ENCODE measurements at places on chromosomes 5 and 9.

DNA sequence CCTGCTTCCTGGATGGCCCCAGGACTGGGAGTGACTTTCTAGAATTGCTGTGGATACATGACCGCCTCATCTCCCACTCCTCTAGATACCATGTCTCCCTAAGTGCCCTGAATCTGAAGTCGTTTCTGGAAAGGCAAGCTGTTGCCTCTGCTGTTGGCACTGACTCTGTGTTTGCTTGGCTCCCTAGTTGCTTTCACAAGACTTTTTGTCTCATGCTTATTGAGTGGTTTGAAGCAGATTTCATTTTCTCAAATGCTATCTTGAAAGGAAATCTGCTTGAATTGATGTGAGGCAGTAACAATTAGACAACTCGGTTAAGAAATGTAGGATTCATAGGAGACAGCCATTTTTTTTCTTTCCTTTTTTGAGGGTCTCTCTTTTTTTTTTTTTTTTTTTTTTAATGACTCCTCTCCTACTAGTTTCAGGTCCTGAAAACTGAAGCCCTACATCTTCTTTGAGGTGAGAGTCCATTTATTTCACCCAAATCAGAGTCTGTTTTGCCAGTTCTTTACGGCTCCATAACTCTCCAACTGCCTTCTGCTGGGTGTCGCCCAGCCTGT is 65.9 kb downstream of the PRDM6 start:
- no peak for DNase-seq

GRCh38 chr5:1144638-1145396 is 33.0 kb upstream of the SLC12A7 start:
- no peak for DNase-seq

DNA sequence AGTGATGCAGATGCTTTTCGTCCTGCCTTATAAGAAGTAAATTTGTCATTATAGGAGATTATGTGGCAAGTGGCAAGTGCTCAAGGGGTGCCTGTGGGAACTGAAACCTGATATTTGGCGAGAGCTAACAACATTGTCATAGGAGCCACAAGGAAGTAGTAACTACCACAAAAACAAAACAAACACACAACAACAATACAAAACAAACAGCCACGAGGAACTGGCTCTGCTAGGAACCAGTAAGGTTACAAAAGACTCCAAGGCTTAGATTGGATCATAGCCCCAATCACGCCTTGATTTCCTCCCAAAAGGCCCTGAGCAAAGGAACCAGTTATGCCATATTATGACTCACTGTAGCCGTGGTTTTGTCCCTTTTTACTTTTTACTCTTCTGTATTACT is 1045.2 kb downstream of the CDH12 start:
- no peak for DNase-seq

GRCh38 chr5:103356350-103357091 is 98.0 kb downstream of the MACIR start:
- DNase-seq, result no peak

DNA sequence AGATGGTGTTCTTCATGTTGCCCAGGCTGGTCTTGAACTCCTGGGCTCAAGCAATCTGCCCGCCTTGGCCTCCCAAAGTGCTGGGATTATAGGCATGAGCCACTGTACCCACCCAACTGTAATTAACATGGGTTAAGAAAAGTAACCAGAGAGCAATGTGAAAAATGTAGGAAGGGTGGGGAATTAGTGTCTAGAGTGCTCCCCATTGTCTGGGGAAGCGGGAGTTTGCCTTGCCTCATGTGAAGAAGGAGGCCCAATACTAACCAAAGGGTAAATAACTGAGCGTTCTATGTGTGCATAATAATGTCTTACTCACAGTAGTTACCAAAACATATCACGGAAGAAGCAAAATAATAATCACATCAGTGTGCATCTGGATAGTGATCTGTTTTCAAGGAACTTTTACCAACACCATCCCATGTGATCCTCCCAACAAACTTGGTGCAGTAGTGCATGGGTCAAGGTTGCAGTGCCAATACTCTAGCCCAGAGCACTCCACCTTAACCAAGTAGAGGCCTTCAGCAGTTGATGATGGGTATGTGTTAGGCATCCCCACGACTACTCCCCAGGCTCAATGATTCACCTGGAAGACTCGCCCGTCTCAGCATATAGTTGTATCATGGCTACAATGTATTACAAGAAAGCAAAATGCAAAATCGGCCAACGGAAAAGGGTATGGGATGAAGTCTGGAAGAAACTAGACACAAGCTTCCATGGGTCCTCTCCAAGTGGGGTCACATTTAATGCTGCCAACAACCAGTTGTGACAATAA is 26.2 kb downstream of the GNAQ start:
- no peak for DNase-seq

GRCh38 chr9:106333481-106333880 is 529.5 kb upstream of the ZNF462 start:
- DNase-seq, result no peak

DNA sequence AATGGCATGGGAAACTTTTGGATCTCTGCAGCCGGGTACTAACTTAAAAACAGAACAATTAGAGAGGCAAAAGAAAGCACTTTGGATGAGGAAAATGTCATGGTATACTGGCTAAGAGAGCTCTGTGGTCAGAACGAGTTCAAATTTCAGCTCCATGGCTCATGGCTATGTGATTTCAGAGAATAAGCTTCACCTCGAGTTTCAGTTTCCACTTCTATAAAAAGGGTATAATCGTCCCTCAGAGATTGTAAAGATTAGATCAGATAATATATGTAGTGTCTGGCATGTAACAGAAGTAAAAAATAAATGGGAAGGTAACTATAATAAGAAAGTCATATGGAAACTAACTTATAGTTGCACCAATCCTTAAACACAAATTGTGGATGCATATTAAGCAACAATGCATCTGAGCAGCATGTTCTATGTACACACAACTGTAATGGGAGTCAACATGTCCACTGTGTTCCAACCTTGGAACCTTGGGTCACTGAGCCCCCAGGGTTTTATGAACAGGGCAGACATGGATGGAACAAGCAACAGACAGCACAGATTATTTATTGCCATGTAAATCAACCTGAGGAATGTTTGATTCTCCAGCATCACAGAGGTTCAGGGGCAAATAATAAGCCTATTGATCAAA is 145.4 kb downstream of the MAPKAP1 start:
- DNase-seq, result no peak

DNA sequence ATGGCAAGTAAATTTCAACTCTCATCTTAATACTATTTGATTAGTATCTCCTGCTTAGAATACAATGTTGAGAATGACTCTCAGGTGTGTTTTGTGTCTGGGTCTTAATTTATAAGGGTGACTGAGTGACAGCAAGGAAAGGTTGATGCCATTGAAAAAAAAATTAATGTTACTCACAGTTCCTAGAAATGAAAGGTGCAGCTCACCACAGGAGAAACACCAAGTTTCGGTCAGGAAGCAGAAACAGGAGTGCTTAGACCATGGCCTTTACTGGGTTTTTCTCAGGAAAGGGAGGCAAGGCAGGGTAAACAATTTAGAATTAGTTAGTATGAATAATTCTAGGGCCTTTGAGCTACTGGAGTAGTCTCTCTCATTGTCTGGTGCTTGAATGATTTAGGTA is 159.2 kb upstream of the C9orf72 start:
- no peak for DNase-seq

DNA sequence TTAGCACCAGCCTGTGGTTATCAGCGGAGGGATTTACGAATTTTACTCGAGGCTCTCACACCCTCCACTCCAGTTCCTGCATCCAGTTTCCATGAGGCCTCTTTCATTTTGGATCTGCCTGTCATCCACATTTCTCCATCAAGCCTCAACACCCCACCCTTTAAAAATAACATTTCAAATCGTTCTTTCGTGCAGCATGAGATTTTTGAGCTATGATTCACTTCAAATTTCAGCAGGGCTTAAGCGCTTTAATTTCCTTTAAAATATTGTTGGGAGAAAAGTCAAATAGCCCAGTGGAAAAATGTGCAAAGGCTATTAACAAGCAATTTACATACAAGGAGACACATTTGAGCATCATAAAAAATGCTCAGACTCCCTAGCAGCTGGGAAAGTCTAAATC is 103.2 kb downstream of the MSX2 start:
- DNase-seq, result no peak

DNA sequence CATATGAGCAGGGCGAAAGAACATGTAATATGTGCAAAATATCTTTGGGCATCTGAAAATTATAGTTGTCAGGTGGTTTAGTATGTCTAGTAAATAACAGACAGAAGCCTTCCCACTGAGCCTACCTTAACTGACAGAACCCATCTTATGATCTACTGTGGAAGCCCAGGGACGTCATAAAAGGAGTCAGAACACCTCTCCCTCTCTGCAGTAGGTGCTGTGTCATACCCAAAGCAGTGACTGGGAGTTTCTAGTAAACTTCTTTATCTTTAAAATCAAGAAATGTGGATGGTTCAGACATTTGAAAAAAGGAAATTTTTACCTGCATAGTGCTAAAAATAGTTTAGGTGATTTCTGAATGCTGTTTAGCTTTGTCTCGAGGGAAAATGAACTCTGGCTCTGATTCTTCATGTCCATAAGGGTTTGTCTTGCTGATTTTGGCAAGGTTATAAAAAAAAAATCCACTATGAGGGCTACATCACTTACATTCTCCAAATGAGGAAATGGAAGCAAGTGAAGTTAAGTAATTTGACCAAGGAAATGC is 104.0 kb downstream of the NUDT12 start:
- no peak for DNase-seq
